ENCODE measurements at places on chromosomes 11 and 22.

DNA sequence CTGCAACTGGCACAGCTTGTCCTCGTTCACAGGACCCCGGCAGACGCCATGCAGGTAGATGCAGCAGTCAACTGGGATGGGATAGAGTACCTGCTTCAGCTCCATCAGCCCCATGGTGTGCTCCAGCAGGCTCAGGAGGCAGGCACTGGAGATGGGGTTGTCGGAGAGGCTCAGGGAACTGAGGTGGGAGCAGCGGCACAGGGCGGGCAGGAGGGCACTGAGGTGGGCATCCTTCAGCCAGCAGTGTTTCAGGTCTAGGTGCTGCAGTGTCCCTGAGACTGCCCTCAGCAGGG is 8.7 kb upstream of the TOP3B start:
- no peak for DNase-seq

GRCh38 chr22:24753914-24754313 is 20.6 kb downstream of the PIWIL3 start:
- DNase-seq = no peak

- DNase-seq = no peak
Observed at GRCh38 chr11:74280494-74280893, 30.9 kb downstream of the P4HA3 start.

GRCh38 chr11:132408877-132409276 is 1038.5 kb downstream of the NTM start:
- DNase-seq = no peak

DNA sequence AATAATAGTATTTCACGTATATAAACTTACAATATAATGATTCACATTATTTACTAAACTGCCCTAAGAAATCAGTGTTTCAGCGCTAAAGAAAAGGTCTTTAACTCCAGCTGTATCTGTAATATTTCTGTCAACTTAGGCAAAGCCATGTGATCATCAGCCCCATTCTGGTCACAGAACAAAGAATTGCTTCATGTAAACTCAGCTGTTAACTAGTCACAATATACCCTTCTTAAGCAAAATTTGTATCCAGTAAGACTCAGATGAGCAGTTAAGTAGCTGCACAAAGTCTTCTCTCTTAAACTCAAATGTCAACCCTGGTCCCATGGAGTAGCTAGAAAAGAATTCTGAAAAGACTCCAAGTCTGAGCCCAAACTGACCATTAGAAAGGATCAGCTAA is 26.6 kb downstream of the HPS5 start:
- DNase-seq = no peak

- no peak for DNase-seq
Observed at GRCh38 chr11:134291196-134291595, 15.0 kb downstream of the GLB1L3 start.

- no peak for DNase-seq
Observed at GRCh38 chr11:22079133-22079872, 113.6 kb upstream of the ANO5 start.

GRCh38 chr11:108734956-108735559 is 70.2 kb downstream of the DDX10 start:
- no peak for DNase-seq

DNA sequence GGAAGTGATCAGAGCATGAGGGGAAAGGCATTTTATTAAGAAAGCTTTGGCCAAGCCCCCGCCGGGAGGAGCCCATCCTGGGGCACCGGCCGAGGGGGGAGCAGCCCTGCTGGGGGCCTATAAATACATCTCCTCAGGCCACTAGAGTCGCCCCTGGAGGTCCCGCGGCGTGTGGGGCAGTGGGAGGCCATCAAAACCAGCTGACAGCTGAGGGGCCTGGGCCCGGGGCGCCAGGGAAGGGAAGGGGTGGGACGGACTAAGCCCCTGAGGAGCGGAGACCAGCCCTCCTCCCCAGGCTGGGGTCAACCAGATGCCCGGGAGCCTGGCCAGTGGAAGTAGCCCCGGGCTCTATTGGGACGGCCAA is 13.1 kb downstream of the SCARF2 start:
- DNase-seq = no peak

- DNase-seq = no peak
Observed at GRCh38 chr11:7559398-7560283, 45.8 kb downstream of the PPFIBP2 start.

DNA sequence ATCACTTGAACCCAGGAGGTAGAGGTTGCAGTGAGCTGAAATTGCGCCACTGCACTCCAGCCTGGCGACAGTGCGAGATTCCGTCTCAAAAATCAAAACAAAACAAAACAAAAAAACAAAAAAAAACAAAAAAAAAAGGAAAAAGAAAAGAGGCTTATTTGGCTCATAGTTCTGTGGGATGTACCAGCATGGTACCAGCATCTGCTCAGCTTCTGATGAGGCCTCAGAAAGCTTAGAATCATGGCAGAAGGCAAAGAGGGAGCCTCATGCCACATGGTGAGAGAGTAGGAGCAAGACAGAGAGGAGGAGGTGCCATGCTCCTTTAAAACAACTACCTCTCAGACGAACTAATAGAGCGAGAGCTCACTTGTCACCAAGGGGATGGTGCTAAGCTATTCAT is 10.6 kb upstream of the PTS start:
- no peak for DNase-seq

DNA sequence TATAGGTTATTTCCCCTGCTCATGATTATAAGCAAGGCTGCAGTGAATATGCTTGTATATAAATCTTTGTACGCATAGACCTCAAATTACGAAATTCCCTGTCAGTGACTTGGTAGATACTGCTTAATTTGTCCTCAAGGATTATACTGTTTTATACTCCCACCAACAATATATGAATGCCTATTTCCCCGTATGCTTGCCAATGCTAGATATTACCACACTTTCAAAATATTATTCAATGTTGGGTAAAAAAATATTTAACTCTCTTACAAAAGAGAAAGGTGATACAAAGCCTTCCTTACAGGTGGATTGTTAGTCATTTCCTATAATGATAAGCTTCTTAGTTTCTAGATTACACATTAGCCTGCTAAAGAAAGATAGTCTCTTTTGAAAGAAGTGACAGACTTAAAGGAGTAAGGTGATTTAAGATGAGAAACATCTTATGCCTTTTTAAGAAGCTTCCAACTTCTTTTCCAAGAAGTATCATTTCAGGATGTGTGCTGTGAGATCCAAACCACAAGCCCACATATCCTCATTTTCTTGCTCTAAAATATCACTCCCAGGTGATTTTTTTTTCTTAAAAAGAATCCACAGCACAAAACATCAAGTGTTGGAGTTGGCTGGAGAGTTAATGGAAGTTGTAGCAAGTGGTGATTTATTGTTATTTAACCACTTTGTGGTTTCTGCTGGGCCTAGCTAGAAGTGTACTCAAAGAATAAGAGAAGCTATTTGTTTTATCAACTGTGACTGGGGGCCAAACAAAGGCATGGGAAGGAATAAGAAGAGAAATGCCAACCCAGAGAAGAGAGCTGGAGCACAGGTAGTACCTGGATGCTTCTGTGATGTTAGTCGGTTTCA is 59.2 kb downstream of the BARX2 start:
- no peak for DNase-seq

GRCh38 chr11:96481771-96482170 is 92.0 kb downstream of the JRKL start:
- DNase-seq = no peak

Measured in retina (tissue), 1 donor.